ENCODE measurements at places on chromosomes 16 and 17.

- DNase-seq = no peak
Measured at GRCh38 chr16:5523829-5524228, 426.2 kb upstream of the EEF2KMT start.

GRCh38 chr16:50152351-50152806 is 727 bp upstream of the TENT4B start:
- peak; percentile 65 for DNase-seq

DNA sequence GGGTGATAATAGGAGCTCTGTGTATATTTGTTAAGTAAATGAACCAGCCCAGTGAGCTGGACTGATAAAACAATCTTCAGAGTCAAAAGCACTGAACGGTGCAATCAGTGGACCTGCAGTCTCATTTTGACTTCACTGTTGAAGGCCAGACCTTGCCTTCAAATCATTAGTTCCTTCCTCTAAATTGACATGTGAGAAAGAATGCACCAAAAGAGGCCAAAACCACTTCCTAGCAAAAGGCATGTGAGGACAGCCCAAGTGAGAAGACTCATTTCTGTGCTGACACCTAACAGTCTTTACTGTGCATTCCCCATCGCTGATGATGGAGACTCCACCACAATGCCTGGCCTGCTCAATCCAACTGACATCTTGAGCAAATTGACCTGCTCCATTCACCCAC is 10.6 kb downstream of the GTF3C1 start:
- DNase-seq = no peak

DNA sequence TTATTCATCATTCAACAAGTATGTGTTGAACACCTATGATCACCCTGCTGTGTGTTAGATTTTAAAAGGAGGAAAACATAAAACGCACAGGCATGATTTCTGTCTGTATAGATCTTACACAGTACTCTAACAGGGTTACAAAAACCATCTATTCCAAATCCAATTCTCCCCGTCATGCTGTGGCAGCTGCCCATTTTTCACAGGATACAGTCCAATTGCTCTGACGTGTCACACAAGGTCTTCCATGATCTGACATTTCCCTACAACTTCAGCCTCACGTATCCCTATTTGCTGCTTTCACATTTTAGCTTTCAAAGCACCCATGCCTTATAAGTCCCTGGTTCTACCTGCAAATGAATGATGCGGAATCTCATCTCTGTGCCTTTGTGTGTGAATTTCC is 67.0 kb upstream of the CNTNAP4 start:
- no peak for DNase-seq

- DNase-seq = no peak
Measured at GRCh38 chr17:43814714-43815113, 18.2 kb downstream of the MPP3 start.

- DNase-seq = no peak
Measured at GRCh38 chr17:65324611-65325342, 187.6 kb downstream of the RGS9 start.

- DNase-seq = peak; percentile 34
Measured at GRCh38 chr16:27748868-27749546, 199.1 kb downstream of the KATNIP start.

- DNase-seq = no peak
Measured at GRCh38 chr17:5511401-5512225, 25.2 kb downstream of the MIS12 start.

- no peak for DNase-seq
Measured at GRCh38 chr17:48148854-48149786, 41.6 kb downstream of the SNX11 start.

DNA sequence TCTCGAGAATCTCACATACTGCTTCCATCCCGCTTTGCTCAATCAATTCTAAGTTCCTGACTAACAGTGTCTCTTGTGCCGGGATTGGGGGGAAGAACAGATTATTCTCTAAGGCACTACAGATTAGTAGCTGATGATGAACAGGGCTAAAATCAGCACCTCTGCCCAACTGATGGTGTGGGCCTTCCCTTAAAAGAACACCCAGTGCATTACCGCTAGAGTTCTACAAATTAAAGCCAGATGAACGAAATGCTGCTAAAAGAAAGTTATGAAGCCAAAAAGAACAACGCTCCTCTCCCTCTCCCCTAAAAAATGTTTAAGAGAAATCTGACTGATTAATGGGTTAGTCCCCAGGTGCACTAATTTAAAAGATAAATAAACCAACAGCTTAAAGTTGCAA is 4.4 kb downstream of the CDC27 start:
- no peak for DNase-seq

DNA sequence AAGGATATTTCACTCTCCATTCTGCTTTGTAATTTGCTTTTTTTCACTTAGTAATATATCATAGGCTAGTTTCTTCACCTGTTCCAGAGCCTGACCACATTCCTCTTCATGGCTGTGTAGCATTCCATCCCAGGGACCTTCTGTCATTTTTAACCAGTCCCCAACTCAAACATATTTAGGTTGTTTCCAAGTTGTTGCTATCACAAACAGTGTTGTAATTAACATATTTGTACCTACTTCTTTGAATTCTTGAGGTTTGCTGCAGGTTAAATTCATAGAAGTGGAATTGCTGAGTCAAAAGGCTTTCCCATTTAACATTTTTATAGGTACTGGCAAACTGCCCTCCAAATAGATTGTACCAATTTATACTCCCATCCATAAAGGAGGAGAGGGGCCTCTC is 65.1 kb upstream of the MED9 start:
- DNase-seq = no peak

DNA sequence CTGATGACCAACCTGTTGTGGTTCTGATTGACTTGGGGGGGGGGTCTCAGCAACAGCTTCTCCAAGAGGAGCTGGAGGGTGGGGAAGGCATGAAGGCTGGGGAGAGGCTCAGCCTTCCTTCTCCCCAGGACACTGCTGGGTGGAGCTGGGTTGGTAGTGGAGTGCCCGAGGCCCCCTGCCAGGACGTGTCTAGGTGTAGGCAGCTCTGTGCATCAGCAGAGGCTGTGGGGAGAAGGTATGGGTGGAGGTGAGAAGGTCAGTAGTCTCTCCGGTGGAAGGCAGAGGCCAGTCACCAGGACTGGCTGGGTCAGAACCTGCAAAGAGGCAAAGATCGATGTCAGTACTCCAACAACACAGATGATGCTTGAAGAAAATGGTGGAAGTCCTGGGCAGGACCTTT is 3.9 kb downstream of the CHAD start:
- DNase-seq = no peak

DNA sequence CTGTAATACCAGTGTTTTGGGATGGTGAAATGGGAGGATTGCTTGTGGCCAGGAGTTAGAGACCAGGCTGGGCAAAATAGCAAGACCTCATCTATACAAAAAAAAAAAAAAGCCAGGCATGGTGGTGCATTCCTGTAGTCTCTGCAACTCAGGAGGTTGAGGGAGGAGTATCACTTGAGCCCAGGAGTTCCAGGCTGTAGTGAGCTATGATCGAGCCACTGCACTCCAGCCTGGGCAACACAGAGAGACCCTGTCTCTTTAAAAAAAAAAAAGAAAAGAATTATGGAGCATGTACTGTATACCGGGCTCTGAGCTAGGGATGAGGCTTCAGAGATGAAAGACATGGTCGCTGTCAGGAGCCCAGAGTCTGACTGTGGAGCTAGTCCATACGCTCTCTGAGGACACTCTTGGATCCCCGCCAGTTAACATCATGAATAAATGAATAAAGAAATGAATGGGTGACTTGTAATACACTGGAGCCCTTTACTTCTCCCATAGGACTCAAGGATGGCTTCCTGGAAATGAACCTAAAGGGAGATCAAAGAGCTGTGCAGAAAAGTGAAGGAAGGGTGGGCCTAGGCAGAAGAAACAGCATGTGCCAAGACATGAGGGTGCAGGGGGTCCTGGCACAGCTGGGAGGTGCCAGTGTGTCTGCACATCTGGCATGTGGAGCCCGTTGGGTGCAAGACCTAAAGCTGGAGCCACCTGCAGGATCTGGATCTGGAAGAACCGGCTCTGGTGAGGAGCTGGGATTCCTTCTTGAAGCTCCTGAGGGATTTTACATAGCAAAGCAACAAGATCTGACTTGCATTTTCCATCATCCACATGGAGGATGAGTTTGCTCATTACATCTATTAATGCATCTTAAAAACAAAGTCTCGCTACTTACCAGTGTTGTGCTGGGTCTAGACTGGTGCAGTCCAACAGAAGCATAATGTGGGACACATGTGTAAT is 120.4 kb downstream of the IRX3 start:
- DNase-seq = no peak

DNA sequence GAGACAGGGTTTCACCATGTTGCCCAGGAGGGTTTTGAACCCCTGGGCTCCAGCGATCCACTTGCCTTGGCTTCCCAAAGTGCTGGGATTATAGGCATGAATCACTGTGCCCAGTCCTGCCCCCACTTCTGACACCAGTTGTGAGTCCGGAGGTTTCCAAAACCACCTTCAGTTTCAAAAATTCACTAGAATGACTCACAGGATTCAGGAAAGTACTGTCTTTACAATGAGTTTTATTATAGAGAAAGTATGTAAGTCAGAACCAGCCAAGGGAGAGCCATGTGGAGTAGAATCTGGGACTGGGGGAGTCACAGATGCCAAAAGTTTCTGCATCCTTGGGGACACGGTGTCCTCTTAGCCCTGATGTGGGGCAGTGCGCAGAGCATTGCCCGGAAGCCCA is 55.1 kb downstream of the PLD6 start:
- no peak for DNase-seq

- DNase-seq = no peak
Measured at GRCh38 chr17:4658478-4659305, 17.2 kb upstream of the ALOX15 start.

GRCh38 chr16:56191835-56192634 is 746 bp downstream of the GNAO1 start:
- no peak for DNase-seq

DNA sequence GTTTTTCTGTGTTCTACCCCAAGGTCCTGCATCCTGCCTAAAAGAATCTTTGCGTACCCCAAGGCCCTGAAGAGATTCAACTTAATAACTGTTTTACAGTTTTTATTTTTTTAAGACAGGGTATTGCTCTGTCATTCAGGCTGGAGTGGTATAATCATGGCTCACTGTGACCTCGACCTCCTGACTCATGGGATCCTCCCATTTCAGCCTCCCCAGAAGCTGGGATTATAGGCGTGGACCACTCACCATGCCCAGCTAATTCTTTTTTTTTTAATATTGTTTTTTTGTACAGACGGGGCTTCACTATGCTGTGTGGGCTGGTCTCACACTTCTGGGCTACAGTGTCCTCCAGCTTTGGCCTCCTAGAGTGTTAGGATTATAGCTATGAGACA is 9.3 kb upstream of the FAAP100 start:
- no peak for DNase-seq

DNA sequence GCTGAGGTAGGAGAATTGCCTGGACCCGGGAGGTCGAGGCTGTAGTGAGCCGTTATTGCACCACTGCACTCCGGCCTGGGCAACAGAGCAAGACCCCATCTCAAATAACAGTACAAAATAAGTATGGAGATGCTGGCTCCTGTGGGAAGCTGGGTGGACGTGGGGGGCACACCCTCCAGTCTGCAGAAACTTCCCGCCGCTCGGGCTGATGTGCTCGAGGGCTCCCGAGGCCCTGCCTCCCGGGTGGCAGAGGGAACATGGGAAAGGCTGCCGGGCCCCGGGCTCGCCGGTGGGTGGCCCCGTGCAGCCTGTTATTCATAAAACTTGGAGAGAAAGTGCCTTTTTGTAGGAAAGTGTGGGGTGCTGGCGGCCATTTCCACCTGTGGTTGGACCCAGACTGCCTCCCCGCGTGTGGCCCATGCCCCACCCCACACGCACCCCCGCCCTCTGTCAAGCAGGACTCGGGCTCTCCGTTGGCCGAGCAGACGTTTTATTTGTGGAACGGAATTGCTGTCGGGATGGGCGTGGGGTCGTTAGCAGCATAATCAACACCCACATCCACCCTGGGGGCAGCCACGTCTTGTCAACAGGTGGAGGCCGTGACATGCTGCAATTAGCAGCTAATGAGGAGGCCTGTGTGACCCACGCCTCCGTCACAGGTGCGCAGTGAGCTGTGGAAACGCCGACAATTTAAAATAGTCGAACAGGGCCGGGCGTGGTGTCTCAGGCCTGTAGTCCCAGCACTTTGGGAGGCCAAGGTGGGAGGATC is 7.4 kb upstream of the CIAO3 start:
- DNase-seq = no peak

GRCh38 chr16:53744449-53744848 is 40.5 kb downstream of the FTO start:
- peak; percentile 44 for DNase-seq

GRCh38 chr16:12546918-12547607 is 256.6 kb downstream of the CPPED1 start:
- DNase-seq = no peak

GRCh38 chr16:79049040-79049439 is 551.5 kb downstream of the MAF start:
- no peak for DNase-seq

GRCh38 chr16:88295671-88296436 is 86.9 kb upstream of the ZNF469 start:
- no peak for DNase-seq

DNA sequence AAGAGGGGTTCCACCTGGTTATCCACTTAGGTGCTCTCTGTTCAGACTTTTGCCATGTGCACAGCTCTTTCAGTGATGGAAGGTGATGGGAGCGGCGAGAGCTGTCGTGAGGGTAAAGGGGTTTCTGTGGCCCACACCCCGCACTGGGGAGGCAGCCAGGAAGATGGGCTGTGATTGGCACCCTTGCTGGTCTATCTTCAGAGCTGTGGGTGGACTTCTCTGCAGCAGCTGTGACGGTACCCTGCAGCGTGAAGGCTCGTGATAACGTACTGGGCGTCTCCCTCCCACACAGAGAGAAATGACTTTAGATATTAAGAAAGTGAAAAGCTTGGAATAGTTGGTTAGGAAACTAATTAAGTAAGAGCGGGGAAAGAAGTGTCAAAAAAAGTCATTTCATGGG is 45.8 kb downstream of the MPRIP start:
- DNase-seq = no peak

- peak; percentile 80 for DNase-seq
Measured at GRCh38 chr17:58329035-58329809, 627 bp upstream of the TSPOAP1 start.

- DNase-seq = peak; percentile 98
Measured at GRCh38 chr16:30922960-30923535, 324 bp upstream of the FBXL19 start.

GRCh38 chr17:12640364-12640763 is 25.3 kb upstream of the MYOCD start:
- DNase-seq = no peak

GRCh38 chr16:70561623-70562022 is 38.0 kb downstream of the SF3B3 start:
- DNase-seq = no peak

DNA sequence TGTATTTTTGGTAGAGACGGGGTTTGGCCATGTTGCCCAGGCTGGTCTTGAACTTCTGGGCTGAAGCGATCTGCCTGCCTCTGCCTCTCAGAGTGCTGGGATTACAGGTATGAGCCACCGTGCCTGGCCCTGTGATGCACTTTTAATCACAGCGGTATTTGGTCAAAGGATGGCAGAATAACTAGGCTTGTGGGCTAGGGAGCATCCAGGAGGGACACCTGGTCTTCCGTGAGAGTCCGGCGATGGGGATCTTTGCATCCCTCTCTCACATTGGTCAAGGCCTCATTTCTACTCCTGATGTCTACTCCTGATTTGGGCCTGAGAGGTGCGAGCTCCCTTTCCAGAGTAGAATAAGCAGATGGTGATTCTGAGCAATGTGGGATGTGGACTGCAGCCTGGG is 257.9 kb upstream of the CACNG5 start:
- DNase-seq = no peak

Measured in CD4-positive, alpha-beta T cell treated with Interleukin-4 for 4 hours (primary cell).